Esophagus muscularis mucosa (tissue), 4 donors: ENCODE measurements at places on chromosomes 4 and X. TPM values are rescaled to one million over a fixed set of nuclear protein-coding genes. Genes with fewer than 3 reads are reported as not detected.

DNA sequence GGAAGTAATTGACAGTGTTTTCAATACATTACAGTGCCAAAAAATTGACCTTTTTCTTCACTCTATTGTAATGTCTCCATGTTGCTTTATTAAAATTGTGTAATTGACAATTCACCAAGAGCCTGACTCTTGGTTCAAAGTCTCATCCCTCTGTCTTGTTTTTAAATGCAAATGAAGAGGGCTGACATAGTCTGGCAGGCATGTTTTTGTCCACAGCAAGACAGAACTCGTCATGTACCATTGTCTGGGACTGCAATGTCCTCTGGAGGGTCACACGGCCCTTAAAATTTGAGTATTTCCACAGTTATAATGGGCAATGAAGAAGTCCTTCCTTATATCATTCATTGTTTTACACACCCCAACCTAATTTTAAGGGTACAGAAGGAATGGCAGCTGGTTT lies 38.0 kb upstream of the FBXW7 start:
- DNase-seq = no peak

DNA sequence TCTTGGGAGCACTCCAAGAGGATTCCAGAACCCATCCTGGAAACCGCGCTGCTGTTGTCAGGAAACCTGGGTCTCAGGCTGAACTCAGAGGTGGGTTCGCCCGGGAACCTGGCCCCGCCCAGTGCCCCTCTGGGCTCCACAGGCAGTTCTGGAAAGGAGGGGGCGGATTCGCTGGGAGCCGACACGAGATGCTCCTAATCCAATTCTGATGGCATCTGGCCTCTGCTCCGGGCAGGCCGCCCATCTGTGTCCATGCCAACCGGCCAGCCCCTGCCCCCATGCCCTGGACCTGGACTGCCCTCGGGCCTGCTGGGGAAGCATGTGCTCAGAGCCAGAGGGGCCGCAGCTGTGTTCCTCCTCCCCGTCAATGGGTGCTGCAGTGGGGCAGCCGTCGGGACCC lies 21.0 kb downstream of the ATP2B3 start:
- DNase-seq = no peak

GRCh38 chrX:40055495-40055894 lies 42.3 kb downstream of the BCOR start:
- no peak for DNase-seq

- no peak for DNase-seq
These were observed 43.8 kb upstream of the KCNIP4 start for GRCh38 chr4:21992330-21992729.

GBA3 gene
- not detected for total RNA-seq

CDKL2 gene
- 3.3 TPM for total RNA-seq

RHOXF2B gene
- total RNA-seq = not detected
